Parietal lobe (tissue), 2 donors: ENCODE measurements at places on chromosomes 7 and 10. TPM values are rescaled to one million over a fixed set of nuclear protein-coding genes. Genes with fewer than 3 reads are reported as not detected.

Gene RASA4B
- 19.4 TPM for total RNA-seq

Gene SLC13A4
- total RNA-seq: 0.63 TPM

Gene AQP1
- 2.8 TPM for total RNA-seq

Gene NOS3
- total RNA-seq: 1.3 TPM

Gene NACAD
- total RNA-seq: 13.5 TPM

Gene DNMBP
- 5.6 TPM for total RNA-seq

Gene NCOA4
- 156 TPM for total RNA-seq

Gene MMRN2
- total RNA-seq: 5.9 TPM

Gene HGF
- 8.8 TPM for total RNA-seq

Gene MRLN
- total RNA-seq: 1.3 TPM

Gene RAPGEF5
- 77.0 TPM for total RNA-seq

Gene HYCC1
- 115 TPM for total RNA-seq

Gene OPTN
- total RNA-seq: 70.1 TPM

Gene TMEM196
- total RNA-seq: 12.8 TPM

Gene UCMA
- total RNA-seq: not detected

Gene XRCC2
- 6.9 TPM for total RNA-seq
